ENCODE measurements at places on chromosomes 5 and 9.

DNA sequence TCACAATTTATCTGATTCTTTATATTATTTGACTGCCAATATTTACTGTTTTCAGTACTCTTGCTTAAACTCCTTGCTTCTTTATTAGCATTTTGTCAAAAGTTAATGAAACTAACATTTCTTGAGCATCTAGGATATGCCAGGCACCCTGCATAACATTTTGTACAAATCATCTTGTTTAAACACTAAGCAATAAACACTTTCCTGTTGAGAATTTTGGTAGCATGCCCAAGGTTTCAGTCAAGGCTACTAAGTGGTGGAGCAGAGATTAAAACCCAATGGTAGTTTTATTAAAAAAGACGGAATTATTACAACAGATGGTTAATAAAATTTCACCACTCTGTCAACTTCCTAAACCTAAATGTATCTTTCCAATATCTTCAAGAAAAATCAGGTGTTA, 43.2 kb downstream of the SKIC3 start:
- no peak for DNase-seq

GRCh38 chr5:2442496-2443354, 308.8 kb downstream of the IRX2 start:
- DNase-seq, result no peak

GRCh38 chr5:126516852-126517251, 78.2 kb downstream of the ALDH7A1 start:
- no peak for DNase-seq

GRCh38 chr5:42839196-42839595, 27.5 kb upstream of the SELENOP start:
- no peak for DNase-seq

DNA sequence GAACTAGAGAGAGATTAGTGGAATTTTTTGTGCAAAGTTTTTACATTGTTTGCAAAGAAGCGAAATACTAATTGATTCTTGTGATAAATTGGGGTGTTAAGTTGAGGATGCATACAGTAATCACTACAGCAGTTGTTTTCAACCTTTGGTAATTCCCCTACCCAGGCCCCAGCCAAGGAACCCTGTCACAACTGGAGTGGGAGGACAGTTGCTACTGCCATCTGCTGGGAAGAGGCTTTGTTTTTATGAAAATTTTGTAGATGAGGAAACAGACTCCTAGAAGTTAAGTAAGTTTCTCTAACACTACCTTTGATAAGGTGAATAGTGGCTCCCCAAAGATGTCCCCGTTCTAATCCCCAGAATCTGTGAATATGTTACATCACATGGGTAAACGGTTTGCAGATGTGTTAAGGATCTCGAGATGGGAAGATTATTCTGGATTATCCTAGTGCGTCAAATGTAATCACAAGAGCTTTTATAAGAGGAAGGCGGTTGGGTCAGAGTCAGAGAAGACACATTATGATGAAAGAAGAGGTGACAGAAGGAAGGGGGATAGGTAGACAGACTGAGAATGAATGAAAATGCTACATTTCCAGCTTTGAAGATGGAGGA, 34.0 kb upstream of the PPP1R2B start:
- DNase-seq, result peak; percentile 53

DNA sequence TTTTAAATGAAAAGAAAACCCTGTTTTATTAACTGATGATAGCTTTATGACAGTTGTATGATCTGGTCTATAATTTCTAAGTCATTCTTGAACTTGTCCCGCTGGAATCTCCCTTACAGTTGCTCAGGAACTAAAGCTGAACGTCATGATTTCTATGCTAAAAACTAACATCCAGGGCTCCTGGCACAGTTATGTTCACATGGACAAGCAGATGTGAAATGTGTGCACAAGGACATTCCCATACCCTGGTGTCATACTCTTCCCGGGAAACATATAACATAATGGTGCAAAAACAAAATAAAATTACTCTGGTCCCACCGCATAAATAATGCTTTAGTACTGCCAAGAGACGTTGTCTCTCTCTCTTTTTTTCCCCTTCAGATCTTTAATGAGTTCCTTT, 134.9 kb downstream of the PRDM6 start:
- DNase-seq, result no peak

- peak; percentile 74 for DNase-seq
These were observed 552 bp downstream of the TMEM141 start for GRCh38 chr9:136791516-136792276.

DNA sequence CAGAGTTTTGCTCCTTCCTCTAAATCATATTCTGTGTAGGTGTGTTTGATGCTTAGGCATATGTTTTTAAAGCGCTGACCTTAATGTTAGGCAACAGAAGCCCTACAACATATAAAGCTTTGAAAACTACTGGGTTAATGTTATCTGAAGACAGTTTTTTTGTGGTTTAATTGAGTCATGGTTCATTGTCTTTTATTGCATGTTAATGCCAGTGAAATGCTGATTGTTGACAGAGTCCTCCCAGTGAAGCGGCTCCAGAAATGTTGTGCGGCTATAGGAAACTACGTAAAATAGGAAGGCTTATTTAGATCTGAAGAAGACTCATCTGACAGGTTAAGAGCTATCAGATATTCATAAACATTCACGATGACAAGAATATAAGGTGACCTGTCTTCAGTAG, 424.6 kb downstream of the CCDC171 start:
- no peak for DNase-seq

Data from activated CD4-positive, alpha-beta memory T cell treated with anti-CD3 and anti-CD28 coated beads for 36 hours (primary cell).